ENCODE measurements at places on chromosomes 2 and 18.
A peak's percentile ranks its signal among the peaks of the same experiment; 100 is the strongest.

DNA sequence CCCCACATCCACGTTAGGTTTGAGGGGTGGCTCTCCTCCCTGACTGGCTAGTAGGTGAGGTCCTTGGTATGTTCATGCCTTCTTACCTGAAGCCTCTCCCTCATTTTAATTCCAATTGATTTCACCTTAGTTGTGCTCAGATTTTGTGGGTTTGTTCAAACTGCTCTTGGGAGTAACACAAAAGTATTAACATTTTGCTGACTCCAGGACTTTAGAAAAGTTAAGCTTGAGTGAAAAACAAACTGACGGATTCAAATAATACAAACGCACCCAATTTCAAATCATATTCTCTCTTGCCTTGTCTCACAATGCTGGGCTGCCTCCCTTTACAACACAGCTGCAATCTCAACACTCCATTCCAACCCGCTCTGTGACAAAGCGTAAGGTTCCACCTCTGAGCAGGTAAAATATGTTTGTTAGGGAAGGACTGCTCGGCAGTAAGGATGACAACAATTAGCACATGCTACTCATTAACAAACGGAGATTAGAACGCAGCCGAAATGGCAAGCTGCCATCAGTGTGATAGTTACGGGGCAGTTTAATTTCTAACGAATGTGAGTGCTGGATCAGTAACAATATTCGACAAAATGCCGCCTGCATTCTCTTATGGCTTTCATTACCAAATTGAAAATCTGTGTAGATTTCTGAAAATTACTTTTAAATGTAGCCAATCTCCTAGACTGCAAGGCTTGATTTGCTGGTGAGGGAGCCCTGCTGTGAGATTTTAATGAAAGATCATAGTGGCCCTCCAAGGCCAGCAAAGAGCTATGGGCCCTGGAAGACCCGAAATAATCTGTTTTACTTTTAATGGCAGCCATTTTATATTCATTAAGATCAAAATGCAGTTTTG is 730.6 kb upstream of the FANCL start:
- no peak for DNase-seq

GRCh38 chr2:8103085-8103708 is 578.7 kb upstream of the ID2 start:
- no peak for DNase-seq

DNA sequence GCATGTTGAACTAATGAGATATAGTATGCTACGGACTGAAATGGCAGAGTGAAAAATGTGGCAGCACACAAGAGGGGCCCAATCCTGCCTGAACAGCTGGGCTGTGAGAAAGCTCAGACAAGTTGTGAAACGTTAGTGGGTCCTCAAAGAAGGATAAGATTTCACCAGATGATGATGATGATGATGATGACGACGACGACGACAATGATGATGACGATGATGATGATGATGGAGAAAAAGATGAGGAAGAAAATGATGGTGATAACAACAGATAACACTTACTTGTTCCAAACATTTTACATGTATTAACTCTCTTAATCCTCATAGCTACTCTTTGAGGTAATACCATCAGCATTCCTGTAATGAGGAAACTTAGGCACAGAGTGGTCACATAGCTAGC is 94.2 kb downstream of the WDPCP start:
- DNase-seq = no peak

GRCh38 chr2:197207598-197207997 is 103.0 kb downstream of the ANKRD44 start:
- DNase-seq = no peak

DNA sequence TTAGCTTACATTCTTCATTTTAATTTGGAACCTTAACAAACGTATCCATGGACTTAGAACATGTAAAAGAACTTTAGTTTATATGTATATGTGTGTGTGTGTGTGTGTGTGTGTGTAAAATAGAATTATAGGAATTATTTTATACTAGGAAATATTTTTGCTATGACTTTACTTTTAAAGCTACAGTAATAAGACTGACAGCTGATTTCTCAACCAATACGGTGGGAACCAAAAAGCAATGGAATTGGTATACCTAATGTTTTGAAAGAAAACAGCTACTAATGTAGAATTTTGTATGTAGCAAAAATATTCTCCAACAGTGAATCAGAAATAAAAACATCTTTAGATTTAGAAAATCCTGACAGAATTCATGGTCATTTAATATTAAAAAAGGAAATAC is 146.5 kb upstream of the ARL4C start:
- no peak for DNase-seq

DNA sequence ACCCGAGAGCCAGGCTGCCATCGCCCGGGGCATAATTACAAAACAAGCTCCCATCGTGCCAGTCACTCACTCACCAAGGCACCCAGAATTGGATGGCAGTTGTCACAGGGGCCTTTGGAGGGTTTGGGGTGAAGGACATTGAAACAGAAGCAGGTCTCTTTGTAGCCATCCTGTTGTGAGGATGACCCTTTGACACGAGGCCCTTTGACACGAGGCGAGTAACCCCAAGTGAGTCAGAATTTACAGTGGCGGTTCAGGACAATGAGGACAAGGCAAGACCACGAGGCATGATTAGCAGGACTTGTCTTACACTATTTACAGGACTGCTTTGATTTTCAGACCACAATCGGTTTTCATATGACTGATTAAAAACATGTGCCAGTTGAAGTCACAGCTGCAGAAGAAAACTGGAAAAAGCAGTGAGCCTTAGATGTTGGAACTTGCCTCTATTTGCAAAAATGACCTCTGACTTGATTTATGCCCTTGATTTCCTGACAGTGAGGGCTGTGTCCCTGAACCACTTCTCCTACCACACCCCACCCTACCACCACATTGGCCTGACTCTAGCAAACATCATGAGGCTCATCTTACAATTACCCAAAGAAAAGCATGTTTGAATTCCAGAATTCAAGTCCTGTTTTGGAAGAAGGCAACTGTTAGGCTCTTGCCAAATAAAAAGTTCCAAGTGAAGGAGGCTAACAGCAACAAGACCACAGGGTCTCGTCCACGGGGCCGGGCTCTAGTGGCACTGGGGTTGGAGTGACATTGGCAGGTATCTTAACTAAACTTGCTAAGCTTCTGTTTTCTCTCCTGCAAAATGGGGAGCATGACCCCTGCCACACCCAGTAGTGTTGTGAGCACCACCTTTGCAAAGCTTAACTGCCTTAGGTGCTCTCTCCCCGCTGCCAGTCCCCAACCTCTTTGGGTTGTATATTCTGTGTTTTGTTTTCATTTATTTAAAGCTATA is 64.4 kb upstream of the FOSL2 start:
- DNase-seq = no peak

- no peak for DNase-seq
Observed at GRCh38 chr2:219851801-219852481, 224.5 kb downstream of the SLC4A3 start.

DNA sequence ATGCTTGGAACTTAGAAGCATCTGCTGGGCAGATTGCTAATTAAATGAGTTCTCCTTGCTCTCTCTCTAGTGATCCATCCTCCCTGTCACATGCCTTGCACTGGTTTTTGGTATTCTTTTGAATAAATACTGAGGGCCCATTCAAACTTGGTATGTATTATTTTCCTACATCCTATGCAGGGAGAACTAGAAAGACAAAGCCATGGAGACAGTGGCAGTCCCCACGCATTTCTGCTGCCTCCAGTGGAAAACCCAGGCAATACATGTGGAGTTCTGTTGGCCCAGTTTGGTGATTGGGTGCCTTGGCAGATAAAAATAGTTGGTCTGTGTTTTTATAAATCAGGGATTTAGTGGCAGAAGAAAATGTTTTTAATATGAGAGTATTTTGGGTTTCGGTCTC is 68.7 kb downstream of the DIS3L2 start:
- no peak for DNase-seq

- no peak for DNase-seq
Observed at GRCh38 chr18:64806691-64807090, 657.8 kb upstream of the LINC00305 start.

DNA sequence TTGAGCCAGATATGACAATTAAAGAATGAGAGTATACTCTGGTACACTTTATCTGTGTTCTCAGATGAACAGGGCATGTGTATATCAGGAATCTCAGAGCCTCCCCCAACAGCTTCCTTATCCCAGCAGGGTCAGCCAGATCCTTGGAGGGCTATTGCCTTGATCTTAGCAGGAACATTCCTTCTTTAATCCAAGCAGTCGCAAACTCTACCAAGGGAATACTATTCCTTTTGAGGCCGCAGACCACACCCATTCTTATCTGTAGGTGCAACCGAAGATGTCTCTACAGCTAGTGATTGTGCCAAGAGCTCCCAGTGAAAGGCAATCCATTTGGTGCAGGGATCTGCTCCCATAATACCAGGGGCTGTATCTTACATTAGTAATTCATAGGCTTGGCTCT is 118.3 kb upstream of the DOK6 start:
- DNase-seq = no peak

GRCh38 chr2:159214325-159214865 is 72.1 kb downstream of the WDSUB1 start:
- DNase-seq = no peak

DNA sequence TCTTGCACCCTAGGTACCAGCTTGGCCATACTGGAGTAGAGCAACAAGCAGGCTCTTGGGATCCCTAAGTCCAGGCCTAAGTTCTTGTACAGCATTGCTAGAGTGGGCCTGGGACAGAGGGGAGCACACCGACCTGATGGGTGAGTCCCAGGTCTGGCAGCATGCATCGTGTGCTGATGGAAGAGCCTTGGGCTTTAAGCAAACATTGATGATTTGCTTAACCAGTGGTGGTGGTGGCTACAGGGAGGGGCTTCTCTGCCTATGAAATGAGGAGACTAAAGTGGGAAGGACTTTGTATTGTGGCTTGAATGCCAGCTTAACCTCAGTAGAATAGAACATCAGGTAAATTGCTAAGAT is 39.2 kb upstream of the UXS1 start:
- DNase-seq = no peak

DNA sequence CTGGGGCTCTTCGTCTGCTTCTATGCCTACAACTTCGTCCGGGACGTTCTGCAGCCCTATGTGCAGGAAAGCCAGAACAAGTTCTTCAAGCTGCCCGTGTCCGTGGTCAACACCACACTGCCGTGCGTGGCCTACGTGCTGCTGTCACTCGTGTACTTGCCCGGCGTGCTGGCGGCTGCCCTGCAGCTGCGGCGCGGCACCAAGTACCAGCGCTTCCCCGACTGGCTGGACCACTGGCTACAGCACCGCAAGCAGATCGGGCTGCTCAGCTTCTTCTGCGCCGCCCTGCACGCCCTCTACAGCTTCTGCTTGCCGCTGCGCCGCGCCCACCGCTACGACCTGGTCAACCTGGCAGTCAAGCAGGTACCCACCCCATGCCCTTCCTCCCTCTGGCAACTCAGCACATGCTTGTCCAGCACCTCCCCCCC is 24.2 kb downstream of the STEAP3 start:
- DNase-seq = no peak

- DNase-seq = no peak
Observed at GRCh38 chr2:20673686-20674308, 6.9 kb downstream of the GDF7 start.

GRCh38 chr18:75123113-75123512 is 85.8 kb downstream of the PTGR3 start:
- no peak for DNase-seq

DNA sequence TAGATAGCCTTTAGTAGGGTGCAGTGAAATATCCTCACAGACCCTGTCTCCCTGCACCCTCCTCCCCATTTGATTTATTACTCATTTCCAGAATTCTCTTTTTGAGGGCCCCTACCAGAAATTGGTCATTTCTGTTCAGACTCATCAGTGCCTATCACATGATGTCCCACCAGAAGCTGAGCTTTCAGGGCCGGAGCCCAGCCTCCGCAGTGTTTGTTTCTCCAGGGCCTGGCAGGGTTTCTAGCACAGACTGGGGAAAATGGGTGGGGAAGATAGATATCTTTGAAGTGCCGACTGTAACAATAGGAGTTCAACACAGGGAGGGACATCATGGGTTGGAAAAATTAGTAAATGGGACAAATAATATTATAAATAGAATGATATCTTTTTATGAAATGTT is 208.0 kb downstream of the PTGR3 start:
- DNase-seq = no peak

GRCh38 chr2:57180042-57180567 is 866.5 kb upstream of the VRK2 start:
- DNase-seq = no peak

DNA sequence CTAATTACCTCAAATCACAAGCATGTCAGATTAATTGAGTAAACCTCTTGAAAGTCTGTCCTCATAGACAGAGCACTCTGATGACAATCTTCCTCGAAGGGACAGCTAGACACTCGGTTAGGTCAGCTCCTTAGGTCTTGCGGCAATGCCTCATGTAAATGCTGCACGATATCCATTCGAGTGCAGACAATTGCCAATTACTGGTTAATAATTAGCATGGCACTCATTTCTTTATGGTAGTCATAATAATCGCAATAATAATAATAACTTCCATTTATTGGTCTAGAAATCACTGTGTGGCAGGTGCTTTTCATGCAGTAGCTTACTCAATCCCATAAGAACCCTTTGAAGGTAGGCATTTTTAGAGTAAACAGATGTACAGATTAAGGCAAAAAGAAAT is 44.7 kb upstream of the DSC1 start:
- no peak for DNase-seq

- DNase-seq = no peak
Observed at GRCh38 chr2:20035955-20036666, 15.3 kb downstream of the LAPTM4A start.

- DNase-seq = peak; percentile 15
Observed at GRCh38 chr2:64819774-64820688, 166.3 kb upstream of the SERTAD2 start.

GRCh38 chr2:138654146-138654545 is 126.0 kb downstream of the NXPH2 start:
- no peak for DNase-seq

GRCh38 chr2:241689306-241689705 is 2.7 kb upstream of the DTYMK start:
- no peak for DNase-seq

DNA sequence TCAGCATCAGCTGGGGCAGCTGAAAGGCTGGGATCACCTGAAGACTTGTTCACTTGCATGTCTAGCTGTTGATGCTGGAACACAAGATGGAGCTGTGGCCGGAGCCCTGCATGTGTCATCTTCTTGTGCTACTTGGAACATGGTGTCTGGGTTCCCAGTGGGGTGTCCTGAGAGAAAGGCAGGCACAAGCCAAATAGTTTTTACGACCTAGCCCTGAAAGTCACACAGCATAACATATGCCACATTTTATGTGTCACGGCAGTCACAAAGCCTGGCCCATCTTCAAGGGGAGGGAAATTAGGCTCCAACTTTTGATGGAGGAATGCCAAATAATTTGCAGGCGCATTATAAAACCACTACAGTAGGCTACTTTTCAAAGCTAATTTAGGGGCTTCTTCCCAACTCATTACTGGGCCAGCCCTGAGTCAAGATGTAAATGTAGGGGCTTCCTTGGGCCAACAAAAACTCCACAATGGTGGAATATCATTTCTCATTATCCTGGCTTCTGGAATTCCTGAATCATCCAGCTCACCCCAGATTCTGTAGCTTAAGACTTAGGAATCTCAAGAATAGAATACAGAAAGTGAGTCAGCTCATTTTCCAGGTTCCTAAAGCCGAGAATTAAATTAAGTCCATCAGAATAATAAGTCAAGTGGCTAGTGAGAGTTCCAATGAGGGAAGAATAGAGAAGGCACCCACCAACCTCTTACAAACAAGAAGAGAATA is 543.0 kb downstream of the TNS1 start:
- DNase-seq = no peak

Measured in stimulated activated CD8-positive, alpha-beta memory T cell treated with anti-CD3 and anti-CD28 coated beads, Interleukin-4, amount 100 ng/mL, for 1 hour (primary cell).